ENCODE measurements at places on chromosomes 7 and 10. TPM values are rescaled to one million over a fixed set of nuclear protein-coding genes. Genes with fewer than 3 reads are reported as not detected.

Gene C10orf105
- not detected for total RNA-seq

Gene PAPSS2
- total RNA-seq, result 0.19 TPM

Gene RTKN2
- 0.98 TPM for total RNA-seq

Gene CRHR2
- not detected for total RNA-seq

Gene EVX1
- not detected for total RNA-seq

GRCh38 chr10:71729161-71729636 lies 9.6 kb upstream of the C10orf105 start:
- H3K27ac ChIP-seq, result peak overlapping the region; percentile 33
- H3K36me3 ChIP-seq, result no peaks in the 10 kb centered on the region
- H3K4me3 ChIP-seq, result peak overlapping the region; percentile 22
- H3K4me1 ChIP-seq, result peaks cover 55% of the 10 kb centered on the region
- no peaks in the 10 kb centered on the region for H3K27me3 ChIP-seq

GRCh38 chr10:119957451-119957850 lies 64.9 kb downstream of the SEC23IP start:
- no peak overlapping the region for H3K4me3 ChIP-seq
- no peaks in the 10 kb centered on the region for H3K4me1 ChIP-seq
- H3K27me3 ChIP-seq, result peaks cover 8% of the 10 kb centered on the region
- DNase-seq, result no peak
- H3K27ac ChIP-seq, result no peak overlapping the region

DNA sequence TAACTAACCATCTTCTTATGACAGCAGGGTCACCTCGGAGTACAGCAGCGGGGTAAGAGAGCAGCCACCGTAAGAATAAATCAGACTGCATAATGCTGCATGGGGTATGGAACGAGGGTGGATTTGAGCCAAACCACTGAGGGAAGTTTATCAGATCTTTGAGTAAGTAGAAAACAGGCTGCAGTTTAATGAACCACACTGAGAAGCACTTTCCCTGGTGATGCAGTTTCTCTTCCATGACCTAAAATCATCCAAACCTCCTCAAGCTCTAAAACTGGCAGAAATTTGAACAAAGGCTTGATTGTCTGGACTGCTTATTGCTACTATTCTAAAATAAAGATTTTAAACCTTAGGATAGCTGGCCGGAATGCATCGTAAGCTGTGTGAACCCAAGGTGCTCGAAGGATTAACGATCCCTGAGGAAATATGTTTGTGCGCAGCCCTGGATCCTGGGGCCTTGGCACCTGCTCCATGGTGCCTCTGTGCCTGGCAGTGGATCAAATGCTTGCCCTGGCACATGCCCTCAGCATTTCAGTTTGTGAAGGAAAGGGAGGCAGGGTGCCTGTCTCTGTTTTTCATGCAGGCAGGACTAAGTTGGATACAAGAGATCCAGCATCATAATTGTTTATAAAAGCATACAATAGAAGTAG lies 322.7 kb downstream of the LHFPL3 start:
- H3K36me3 ChIP-seq, result no peaks in the 10 kb centered on the region
- peaks cover 29% of the 10 kb centered on the region for H3K27me3 ChIP-seq
- no peaks in the 10 kb centered on the region for H3K4me1 ChIP-seq
- DNase-seq, result no peak
- H3K27ac ChIP-seq, result no peak overlapping the region

GRCh38 chr10:77685432-77685831 lies 47.8 kb upstream of the KCNMA1 start:
- H3K4me1 ChIP-seq, result no peaks in the 10 kb centered on the region
- DNase-seq, result no peak
- H3K27ac ChIP-seq, result no peak overlapping the region

DNA sequence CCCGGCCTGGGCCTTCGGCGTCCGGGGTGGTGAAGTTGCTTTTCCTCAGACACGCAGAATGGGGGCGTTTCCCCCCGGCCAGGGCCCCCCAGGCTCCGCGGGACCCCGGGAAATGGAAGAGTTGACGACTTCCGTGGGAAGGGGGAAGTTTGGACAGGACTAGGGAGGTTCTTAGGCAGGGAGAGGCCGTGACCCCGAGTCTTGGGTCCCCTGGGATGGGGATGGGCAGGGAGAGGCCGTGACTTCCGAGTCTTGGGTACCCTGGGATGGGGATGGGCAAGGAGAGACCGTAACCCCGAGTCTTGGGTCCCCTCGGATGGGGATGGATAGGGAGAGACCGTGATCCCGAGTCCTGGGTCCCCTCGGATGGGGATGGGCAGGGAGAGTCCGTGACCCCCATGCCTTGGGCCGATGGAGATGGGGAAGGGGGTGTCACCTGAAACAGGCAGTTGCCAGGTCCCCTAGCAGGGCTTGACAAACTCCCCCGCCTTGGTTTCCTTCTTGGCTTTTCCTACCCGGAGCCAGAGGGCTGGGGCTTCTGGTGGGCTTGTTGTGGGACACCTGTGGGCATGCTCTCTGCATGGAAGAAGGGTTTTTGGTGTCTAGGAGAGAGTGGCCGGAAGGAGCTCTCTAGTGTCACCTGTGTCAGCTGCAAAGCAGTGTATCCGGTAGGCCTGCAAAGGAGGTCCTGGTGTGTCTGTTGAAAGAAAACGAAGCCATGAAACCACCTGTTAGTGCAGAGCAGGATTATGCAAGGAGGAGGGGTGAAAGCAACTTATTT lies 1.1 kb downstream of the TRRAP start:
- H3K4me1 ChIP-seq, result peaks cover 9% of the 10 kb centered on the region
- H3K4me3 ChIP-seq, result peak overlapping the region; percentile 91
- H3K36me3 ChIP-seq, result no peaks in the 10 kb centered on the region

- DNase-seq, result no peak
- H3K36me3 ChIP-seq, result peaks cover 9% of the 10 kb centered on the region
- H3K27me3 ChIP-seq, result no peaks in the 10 kb centered on the region
- H3K4me1 ChIP-seq, result peaks cover 36% of the 10 kb centered on the region
Measured at GRCh38 chr10:87918254-87918859, 54.9 kb downstream of the PTEN start.

GRCh38 chr7:158075633-158076001 lies 512.0 kb downstream of the PTPRN2 start:
- no peaks in the 10 kb centered on the region for H3K27me3 ChIP-seq
- no peak for DNase-seq
- no peak overlapping the region for H3K27ac ChIP-seq
- H3K4me3 ChIP-seq, result no peak overlapping the region
- no peaks in the 10 kb centered on the region for H3K4me1 ChIP-seq

- no peak overlapping the region for H3K27ac ChIP-seq
- H3K4me1 ChIP-seq, result peaks cover 8% of the 10 kb centered on the region
- peak; percentile 67 for DNase-seq
- H3K36me3 ChIP-seq, result no peaks in the 10 kb centered on the region
- no peaks in the 10 kb centered on the region for H3K27me3 ChIP-seq
Measured at GRCh38 chr7:30276203-30276900, 8.0 kb upstream of the ZNRF2 start.

DNA sequence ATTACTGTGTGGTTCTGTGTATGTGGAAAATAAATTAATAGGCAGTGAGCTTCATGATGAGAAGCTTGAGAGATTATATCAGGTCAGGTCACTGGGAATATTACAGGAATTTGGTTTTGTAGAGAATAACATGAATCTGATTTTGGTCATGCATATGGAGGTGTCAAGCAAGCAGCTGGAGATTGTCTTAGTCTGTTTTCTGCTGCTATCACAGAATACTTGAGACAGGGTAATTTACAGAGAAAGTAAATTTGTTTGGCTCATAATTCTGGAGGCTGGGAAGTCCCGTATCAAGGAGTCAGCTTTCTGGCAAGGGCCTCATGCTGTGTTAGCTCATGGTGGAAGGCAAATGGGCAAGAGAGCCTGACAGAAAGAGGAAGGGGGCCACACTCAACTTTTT lies 120.7 kb upstream of the FAM3C start:
- H3K4me3 ChIP-seq, result no peak overlapping the region
- DNase-seq, result no peak
- H3K27me3 ChIP-seq, result no peaks in the 10 kb centered on the region
- H3K36me3 ChIP-seq, result peaks cover 11% of the 10 kb centered on the region
- H3K4me1 ChIP-seq, result peaks cover 24% of the 10 kb centered on the region

DNA sequence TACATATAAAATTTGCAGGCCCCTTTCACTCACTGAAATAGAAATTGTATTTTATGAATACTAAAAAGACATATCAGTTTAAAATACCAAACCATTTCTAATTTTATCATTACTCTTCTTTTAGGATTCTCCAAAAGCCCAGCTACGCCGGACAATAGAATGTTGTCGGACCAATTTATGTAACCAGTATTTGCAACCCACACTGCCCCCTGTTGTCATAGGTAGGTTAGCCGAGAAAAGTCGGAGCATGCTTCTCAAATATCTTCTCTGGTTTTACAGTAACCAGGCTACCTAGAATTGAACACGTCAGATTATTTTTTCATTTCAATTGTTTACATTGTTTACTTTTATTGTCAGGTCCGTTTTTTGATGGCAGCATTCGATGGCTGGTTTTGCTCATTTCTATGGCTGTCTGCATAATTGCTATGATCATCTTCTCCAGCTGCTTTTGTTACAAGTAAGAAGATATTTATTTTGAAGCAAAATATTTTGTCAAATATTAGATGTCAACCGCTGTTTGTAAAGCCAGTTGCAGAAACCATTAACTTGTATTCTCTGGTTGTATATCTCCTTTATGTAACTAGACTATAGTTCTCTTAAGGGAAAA lies 57.6 kb downstream of the MMRN2 start:
- H3K4me3 ChIP-seq, result no peak overlapping the region
- no peaks in the 10 kb centered on the region for H3K27me3 ChIP-seq
- no peaks in the 10 kb centered on the region for H3K36me3 ChIP-seq
- DNase-seq, result no peak

DNA sequence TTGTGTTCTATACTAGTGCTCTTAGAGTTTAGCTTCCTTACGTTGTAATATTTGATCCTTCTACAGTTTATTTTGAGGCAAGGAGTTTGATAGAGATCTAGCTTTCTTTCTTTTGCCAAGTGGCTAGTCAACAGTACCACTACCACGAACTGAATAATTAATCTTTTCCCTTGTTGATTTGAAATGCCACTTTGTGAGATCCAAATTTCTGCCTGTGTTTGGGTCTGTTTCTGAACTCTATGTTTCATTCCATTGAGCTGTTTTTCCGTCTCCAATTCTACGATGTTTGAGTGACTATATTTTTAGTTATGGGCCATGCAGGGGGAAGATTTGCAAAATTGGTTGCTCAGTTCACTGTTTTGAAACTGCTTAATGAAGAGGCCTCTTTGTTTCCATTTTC lies 134.7 kb downstream of the KIAA1217 start:
- H3K36me3 ChIP-seq, result no peaks in the 10 kb centered on the region
- H3K27me3 ChIP-seq, result peaks cover 7% of the 10 kb centered on the region

DNA sequence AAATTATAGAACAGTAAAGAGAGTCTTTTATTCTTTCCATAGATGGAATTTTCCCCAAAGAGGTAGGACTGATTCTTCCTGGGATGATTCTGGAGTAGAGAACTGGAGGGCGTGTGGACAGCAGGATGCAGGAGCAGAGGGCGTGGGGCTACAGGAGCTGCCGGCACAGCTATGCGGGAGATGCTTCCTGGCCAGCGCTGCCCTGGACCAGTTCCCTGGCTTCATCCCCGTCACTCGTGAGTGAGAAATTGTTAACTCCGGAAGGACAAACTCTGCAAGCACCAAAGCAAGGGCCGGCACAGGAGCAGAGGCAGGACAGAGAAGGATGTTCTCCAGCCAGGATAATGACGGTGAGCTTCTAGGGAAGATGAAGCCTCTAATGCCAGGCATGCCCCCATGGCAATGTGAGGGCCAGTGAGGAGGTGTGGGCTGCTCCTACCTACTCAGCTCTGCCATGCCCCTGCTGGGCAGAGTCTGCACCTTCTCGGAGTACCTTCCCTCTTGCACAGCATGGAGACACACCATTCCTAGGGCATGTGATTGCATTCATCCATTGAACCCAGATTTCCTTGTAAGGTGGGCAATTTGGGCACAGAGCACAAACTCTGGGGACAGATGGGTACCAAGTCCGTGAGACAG lies 760.9 kb upstream of the IGFBP3 start:
- no peaks in the 10 kb centered on the region for H3K27me3 ChIP-seq
- H3K27ac ChIP-seq, result no peak overlapping the region
- H3K36me3 ChIP-seq, result no peaks in the 10 kb centered on the region
- H3K4me1 ChIP-seq, result no peaks in the 10 kb centered on the region
- no peak for DNase-seq

- no peak for DNase-seq
- H3K27me3 ChIP-seq, result no peaks in the 10 kb centered on the region
- H3K4me3 ChIP-seq, result no peak overlapping the region
- no peak overlapping the region for H3K27ac ChIP-seq
- H3K4me1 ChIP-seq, result no peaks in the 10 kb centered on the region
Measured at GRCh38 chr7:11818281-11818680, 13.7 kb downstream of the THSD7A start.

GRCh38 chr10:35316218-35316967 lies 19.9 kb upstream of the CCNY start:
- H3K27ac ChIP-seq, result no peak overlapping the region
- H3K36me3 ChIP-seq, result peaks cover 15% of the 10 kb centered on the region
- H3K4me3 ChIP-seq, result no peak overlapping the region
- no peaks in the 10 kb centered on the region for H3K4me1 ChIP-seq

DNA sequence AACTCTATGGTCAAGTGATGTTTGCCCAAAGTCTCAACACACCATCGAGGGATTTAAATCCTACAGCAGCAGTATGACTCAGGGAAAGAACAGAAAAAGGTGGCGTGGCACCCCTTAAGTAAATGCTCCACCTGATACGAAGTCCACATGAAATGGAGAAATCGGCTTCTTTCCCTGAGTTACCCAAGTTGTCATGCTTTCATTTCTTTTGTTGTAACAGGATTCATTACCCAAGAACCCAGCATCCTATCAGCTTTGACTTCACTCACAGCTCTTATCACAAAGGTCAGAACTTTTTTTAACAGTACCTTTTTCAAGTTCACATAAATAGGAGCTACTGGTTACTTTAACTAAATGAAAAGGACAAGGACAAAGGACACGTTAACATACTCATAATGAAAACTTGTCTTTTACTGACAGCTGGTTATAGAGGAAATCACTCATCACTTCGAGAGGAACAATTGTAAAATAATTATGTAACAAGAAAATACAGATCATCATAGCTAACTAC lies 219.8 kb upstream of the FRMD4A start:
- H3K4me1 ChIP-seq, result peaks cover 70% of the 10 kb centered on the region
- H3K36me3 ChIP-seq, result peaks cover 19% of the 10 kb centered on the region
- peak overlapping the region; percentile 99 for H3K27ac ChIP-seq
- peak overlapping the region; percentile 87 for H3K4me3 ChIP-seq
- no peak for DNase-seq
- H3K27me3 ChIP-seq, result no peaks in the 10 kb centered on the region

DNA sequence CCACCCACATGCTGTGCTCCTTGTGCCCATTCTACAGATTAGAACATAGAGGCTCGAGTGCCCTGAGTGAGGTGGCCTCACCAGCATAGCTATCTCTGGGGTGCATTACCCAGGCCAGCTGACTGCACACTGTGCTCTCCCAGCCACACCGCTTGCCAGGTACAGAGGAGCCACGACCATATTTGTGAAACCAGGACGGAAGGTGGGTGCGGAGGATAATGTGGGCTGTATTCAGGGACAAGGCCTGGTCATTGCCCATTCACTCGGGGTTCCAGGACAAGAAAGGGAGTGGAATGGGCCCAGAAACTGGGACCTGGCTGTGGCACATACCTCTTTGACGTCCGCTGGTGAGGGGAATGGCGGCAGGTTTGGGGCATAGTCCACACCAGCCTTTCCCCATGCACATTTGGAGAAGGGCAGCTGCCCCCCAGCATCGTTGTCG lies 236.0 kb downstream of the TNS3 start:
- peaks cover 3% of the 10 kb centered on the region for H3K27me3 ChIP-seq
- DNase-seq, result no peak

GRCh38 chr7:27185013-27185853 lies at the start of gene HOXA11:
Gene HOXA11, minus strand, starts transcription at chr7:27185232. Its CDS starts 88 bp downstream, at chr7:27185144.
- peak within 1 kb of the TSS; percentile 73 for H3K4me3 ChIP-seq
- no peak for DNase-seq
- peaks cover 44% of the 10 kb centered on the region for H3K4me1 ChIP-seq
- peaks cover 65% of the 10 kb centered on the region for H3K27me3 ChIP-seq

GRCh38 chr10:71819441-71819861 lies 31.6 kb downstream of the PSAP start:
- H3K27me3 ChIP-seq, result no peaks in the 10 kb centered on the region
- peaks cover 17% of the 10 kb centered on the region for H3K36me3 ChIP-seq
- H3K4me1 ChIP-seq, result peaks cover 24% of the 10 kb centered on the region
- no peak overlapping the region for H3K27ac ChIP-seq

All from natural killer cell treated with Interleukin-12 subunit alpha and Interleukin-12 subunit beta and Interleukin-15 and Interleukin-18, amount 100 ng/mL, for 72 hours (primary cell).